ENCODE measurements at places on chromosomes 7 and 10.

DNA sequence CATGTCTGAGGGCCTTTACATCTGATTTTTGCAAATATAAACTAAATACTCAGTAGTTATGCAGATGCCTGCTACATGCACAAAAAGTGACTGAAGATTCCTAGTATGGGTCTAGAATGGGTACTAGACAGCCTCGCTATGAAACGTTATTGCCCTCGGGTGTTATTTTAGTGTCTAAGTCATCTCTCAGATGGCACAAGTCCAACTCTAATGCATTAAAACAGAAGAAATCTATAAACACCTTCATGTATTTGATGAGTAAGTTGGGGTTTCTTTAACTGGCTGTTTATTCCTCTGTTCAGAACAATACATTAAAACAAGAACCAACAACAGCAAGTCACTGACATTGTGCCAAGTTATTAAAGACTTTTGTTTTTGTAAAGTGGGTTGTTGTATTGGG, 41.6 kb downstream of the TEX36 start:
- DNase-seq, result no peak

- no peak for DNase-seq
These were observed 369 bp upstream of the SCIN start for GRCh38 chr7:12570168-12570533.

DNA sequence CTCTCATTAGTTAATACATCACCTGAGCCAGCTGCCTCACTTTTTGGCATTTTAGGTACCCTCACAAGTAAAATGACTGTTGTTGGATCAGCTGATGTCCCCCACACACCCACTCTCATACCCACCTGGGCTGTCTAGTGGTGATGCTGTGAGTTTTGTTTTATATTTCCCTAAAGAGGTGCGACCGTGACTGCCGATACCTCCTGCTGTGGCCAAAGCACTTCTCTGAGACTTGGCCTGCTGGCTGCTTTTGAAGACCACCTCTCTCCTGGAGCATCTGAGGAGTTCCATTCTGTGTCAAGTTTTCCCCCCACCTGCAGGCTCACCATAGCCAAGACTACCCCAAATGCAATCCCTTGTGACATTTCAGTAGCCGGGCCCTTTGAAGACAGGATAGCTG, 6.4 kb upstream of the ACSL5 start:
- no peak for DNase-seq

DNA sequence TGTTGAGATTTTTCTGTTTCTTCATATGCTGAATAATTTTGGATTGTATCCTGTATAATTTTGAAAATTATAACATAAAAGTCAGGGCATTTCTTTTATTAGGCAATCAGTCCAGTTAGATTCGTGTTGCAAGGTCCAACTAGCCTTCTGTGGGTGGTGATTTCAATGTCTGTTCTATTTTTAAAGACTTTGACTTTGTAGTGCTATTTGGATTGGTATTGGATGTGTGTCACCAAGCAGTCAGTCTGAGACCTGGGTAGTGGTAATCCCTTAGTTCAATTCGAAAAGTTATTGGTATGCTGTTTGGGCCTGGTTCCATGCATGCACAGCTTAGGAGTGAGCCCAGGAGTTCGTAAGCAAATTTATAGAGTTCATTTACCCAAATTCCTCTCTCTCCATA, 82.2 kb downstream of the EPDR1 start:
- DNase-seq, result no peak

DNA sequence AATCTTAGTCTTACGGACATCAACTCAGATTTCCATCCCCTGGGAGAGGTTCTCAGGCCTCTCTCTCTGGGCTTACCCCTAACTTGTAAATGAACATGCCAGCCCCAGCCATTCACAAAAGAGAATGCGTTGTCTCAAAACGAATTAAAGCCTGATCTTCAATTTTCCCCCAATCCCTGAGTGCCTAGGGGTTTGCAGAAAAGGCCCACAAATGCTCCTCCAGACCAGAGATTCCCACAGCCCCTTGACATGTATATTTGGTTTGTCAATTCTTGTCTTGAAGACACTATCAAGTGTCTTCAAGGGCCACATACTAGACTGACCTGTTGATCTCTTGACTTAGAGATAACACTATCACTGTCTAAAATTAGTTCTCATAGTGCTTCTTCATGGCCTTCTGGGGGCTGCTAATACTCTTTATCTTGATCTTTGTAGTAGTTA, 11.9 kb upstream of the HOXA13 start:
- DNase-seq, result no peak

DNA sequence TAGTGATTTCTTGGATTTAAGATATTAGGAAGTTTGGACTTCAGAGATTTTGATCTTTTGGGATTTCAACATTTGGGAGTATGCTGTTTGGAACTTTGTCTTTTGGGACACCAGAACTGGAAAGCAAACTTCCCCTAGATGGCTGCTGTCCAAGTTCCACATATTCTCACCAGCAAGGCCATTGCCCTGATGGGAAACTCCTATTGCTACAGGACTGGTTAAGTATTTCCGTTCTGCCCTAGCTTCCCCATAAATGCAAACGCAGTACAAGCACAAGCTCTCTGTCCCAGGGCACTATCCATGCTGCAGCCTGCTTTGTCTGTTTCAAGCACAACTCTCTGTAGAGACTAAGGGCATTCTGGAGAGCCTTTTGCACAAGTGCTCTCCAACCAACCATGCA, 79.3 kb upstream of the SLC25A13 start:
- no peak for DNase-seq

DNA sequence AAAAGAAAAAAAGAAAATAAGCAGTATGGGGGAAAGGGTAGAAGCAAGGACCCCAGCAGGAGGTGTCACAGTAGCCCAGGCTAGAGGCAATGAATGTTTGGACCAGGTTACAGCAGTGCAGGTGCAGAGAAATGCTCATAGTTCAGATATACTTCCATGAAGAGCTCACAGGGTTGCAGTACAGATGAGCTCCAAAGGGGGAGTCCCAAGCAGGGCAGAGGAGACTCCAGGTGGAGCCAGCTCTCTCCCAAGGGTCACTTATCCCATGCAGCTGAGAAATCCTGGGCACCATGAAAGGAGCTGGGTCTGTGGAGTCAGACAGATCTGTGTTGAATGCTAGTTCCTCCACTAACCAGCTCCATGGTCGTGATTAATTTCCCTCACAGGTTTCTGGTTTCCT, 174.9 kb downstream of the C7orf25 start:
- no peak for DNase-seq

GRCh38 chr7:55591282-55591931, 19.1 kb upstream of the VOPP1 start:
- DNase-seq, result no peak

DNA sequence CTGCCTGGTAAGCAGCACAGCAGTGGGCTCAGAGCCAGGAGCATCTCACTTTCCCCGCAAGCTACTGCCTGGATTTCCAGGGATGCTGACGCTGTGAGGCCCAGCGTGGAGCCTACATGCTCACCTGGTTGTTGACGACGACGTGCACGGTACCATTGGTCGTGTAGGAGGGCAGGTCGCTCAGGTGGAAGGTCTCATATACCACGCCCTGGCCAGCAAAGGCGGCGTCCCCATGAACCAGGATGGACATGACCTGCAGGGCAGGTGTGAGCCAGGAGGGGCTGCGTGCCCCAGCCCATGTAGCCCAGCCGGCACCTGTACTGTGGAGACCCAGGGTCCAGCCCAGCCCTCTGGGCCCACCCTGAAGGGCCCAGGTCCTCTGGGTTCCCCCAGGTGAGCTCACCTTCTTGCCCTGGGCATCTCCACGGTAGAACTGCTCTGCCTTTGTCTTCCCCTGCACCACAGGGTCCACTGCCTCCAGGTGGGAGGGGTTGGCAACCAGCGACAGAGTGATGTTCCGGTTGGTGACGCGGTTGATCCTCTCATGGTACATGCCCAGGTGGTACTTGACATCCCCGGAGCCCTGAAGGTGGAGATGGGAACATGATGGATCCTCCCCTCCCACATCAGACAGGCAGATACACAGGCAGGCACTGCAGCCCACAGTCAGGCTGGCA, 15.4 kb downstream of the OGDHL start:
- DNase-seq, result no peak

- no peak for DNase-seq
These were observed 19.1 kb upstream of the SPOCK2 start for GRCh38 chr10:72107325-72108003.

GRCh38 chr10:44968500-44969400, 9.1 kb downstream of the RASSF4 start:
- DNase-seq, result no peak

DNA sequence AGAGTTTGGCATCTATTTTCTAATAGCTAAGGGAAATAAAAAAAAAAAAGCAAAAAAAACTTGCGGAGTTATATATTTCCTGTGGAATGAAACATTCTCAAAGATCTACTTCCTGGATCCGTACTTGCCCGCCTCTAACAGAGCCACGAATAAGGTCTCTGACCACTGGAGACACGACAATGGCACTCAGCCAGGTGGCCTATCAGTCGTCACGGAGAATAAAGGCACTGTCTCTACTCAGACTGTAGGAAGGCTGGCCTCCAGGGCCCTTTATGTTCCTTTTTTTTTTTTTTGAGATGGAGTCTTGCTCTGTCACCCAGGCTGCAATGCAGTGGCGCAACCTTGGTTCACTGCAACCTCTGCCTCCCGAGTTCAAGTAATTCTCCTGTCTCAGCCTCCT, 58.7 kb downstream of the RGS10 start:
- no peak for DNase-seq

DNA sequence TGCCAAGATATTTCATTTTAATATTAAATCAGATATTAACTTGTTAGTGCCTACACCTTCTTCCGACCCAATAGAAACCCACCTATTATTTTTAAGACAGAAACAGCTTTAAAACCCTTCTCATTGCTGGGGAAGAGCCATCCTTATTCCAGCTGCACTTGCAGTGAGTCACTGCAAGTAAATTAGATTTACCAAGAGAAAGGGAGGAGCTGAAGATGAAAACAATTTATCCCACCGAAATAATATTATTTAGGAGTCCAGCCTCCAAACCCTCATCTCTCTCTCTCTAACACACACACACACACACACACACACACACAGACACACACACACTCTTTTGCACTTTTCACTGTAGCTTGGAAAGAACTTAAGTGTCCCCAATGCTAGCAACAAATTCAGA, 26.9 kb downstream of the TWIST1 start:
- no peak for DNase-seq

GRCh38 chr7:15753887-15754579, 67.5 kb upstream of the MEOX2 start:
- no peak for DNase-seq

- no peak for DNase-seq
These were observed 117.4 kb upstream of the PFKP start for GRCh38 chr10:2949948-2950354.

DNA sequence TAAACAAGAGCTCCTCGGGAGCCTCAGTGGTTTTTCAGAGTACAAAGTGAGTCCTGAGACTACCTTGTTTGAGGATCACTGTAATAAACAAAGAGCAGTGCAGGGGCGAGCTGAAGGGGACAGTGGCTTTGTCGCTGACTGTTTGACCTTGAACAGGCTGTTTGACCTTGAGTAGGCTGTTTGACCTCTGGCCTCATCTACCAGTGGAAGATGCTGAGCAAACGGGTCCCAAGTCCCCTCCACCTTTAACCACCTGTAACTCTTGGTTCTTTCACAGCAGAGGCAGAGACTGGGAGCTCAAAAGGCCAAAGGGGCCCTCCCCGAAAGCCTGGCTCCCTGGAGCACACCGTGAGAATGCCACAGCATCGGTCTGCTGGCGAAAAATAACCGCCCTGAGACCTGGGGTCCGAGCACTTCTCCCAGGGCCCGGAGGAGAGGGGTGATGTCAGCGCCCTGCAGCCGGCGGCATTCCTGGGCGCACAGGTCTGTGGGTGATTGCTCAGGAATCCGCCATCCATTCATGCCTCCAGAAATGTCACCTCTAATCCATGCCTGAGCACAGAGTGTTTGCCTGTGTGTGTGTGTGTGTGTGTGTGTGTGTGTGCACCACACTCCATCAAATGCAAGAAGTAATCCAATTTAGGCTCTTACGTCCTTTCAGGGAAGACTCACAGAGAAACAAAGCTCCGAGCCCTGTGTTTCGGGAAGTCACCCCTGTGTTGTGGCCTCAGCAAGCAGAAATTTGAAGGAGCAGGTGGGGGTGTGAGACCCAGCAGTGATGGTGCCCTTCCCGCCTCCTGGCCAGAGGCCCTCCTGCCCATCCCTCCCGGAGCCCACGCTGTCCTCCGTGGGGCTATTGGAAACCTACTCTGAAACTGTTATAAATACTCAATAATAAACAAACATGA, 66.5 kb downstream of the ASB13 start:
- DNase-seq, result no peak

- DNase-seq, result no peak
These were observed 135.3 kb upstream of the VIPR2 start for GRCh38 chr7:159280008-159280407.

- no peak for DNase-seq
These were observed 4.5 kb upstream of the TFPI2 start for GRCh38 chr7:93894966-93895640.

DNA sequence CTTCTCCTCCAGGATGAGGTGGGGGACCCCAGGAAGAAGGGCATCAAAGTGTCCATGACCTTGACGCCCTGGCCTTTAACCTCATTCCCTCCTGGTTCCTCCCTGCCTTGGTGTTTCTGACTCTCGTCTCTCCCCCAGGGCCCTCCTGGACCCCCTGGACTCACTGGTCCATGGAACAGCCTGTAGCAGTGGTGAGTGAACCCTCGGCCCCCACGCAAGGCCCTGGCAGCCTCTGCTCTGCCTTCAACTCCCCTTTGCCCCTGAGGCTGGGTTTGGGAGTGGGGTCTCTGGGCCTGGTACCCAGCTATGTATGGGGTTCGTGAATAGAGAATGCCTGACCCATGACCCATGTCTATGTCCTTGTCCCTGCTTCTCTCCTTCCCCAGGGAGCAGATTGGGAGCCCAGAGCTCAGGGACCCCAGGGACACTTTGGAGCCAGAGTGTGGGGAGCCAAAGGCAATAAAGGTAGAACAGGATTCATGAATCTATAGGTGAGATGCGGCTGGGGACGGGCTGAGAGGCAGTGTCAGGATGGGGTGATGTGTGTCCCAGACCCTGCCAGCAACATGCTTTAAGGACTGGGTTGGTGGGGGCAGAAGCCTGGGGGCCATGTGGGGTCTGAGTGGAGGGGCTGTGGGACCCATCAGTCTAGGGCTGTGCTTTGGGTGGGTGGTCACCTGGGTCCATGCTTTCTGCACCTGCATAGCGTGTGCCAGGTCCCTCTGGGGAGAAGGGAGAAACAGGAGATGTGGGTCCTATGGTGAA, 18.4 kb upstream of the VOPP1 start:
- no peak for DNase-seq

GRCh38 chr10:131609176-131609575, 291.6 kb upstream of the PPP2R2D start:
- no peak for DNase-seq

- no peak for DNase-seq
These were observed 185.7 kb downstream of the GRID1 start for GRCh38 chr10:86180861-86181260.

Data from germinal center (tissue), 1 donor.